SW 1271 (cell line): ENCODE measurements at places on chromosomes 7 and 10.

DNA sequence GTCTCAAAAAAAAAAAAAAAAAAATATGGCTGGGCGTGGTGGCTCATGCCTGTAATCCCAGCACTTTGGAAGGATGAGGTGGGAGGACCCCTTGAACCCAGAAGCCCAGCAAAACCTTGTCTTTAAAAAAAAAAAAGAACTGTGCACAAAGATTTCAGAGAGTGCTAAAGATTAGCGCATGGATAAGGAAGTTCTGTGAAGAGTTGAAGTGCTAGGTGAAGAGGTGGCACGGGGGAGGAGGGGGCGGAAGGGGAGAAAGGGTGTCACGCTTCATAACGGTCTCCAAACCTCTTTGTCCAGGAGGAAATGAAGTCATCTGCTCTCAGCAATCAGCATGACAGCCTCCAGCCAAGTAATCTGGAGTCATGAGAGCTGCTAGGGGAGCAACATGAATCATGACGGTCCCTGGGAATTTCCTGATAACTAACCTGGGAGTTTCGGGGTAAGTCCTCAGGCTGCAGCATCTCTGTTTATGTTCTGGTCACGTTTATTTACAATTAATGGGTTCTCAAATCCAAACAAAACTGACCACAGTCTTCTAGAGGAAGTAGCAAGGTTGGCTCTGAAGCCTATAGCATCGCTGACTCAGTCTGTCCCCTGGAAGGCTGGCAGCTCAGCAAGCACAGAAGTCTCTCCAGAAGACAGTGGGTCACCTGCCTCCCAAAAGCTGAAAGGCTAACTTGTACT, 1.9 kb upstream of the PLAU start:
- peak; percentile 80 for DNase-seq

DNA sequence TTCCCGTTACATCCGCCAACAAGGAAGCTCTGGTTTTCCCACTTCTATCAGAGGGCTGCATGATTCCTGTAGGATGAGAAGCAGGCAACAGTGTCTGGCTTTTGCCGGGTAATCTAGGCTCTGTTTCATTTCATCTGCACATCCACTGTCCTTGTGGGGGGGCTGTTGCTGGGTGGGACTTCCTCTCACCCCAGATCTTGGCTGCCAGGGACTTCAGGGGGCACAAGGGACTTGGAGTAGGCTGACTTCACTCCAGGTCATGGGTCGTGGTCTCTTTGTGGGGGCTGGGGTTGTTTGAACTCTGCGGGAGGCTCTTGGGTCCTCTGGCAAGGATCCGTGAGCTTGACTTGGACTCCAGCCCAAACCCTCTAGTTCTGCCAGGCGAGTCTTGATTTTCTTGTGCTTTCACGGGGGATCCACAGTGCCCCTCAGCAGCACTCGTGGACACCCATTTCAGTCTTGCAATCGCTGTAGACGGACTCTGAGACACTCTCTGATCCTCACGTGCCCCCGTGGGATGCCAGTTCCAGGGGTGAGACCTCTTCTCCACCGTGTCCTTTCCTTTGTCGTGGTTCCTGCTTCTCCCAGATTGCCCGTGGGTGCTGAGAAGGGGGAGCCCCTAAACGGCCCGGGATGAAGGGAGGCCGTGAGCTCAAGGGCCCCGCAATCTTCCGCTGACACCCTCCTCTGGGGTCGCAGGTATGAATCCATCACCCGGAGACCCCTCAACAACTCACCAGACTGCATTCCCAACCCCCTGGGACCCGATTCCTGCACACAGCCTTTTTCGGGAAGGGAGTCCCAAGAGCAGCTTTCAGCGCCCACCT, 21.4 kb upstream of the ZNF273 start:
- DNase-seq, result no peak

DNA sequence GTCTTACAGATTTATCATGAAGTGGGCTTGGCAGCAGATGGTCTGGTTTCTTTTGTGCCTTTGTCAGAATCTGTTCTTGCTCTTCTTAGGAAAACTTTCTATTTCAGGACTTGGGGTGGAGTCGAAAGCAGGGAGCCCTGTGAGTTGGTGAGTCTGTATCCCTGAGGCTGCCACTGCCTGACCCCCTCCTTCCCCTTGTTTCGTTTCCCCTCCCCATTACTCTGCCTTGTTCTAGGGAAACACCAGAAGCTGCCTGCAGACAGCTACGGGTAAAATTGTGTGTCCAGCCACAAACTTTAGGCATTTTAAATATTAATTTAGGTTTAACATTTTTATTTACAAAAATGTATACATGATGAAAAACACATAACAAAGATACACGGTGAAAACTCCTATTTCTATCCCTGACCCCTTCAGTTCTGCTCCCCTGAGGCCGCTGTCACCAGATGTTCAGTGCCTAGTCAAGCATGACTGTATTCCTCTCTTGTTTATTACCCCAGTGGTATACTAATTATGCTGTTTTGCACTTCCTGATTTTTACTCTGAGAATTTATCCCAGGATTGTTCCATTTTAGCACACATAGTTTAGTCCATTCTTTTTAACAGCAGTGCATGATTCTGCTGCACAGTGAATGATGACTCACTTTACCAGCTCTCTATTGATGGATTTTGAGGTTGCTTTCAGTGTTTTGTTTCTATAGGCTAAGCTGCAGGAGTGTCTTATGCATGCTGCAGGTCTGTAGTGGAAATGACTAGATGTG, 9.1 kb downstream of the TSPAN14 start:
- DNase-seq, result no peak

DNA sequence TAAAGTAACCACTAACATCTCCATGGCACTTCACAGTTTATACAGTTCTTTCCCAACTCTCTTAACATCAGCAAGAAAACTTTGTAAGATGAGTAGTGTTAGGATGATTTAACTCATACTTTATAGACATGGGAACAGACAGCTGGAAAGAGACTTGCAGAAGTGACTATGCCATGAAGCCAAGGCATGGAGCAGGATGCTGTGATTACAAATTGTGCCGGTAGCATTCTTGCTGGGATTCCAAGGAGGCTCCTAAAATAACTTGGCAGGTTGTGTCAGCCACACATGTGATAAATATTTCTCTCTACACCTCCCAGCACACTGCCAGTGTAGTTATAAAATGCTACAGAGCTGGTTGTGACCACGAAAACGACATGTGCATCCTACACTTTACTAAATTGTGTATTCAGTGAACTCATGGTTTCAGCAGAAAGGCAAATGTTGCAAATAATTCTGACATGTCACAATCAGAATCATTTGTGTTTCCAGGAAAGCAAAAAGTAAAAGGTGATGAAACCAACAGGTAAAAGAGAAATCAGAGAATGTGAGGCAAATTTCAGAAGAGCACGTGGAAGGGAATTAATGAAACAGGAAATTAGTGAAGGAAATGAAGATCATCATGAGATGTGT, 5.6 kb upstream of the CYP3A4 start:
- DNase-seq, result no peak

- no peak for DNase-seq
Observed at GRCh38 chr10:8902926-8903325, 848.4 kb downstream of the GATA3 start.
